ENCODE measurements at places on chromosomes 7 and 10. TPM values are rescaled to one million over a fixed set of nuclear protein-coding genes. Genes with fewer than 3 reads are reported as not detected.
A peak's percentile ranks its signal among the peaks of the same experiment; 100 is the strongest.

ATP6V1F gene
- 82.5 TPM for total RNA-seq

ZNF25 gene
- total RNA-seq, result 11.3 TPM

TEX36 gene
- total RNA-seq, result not detected

CRPPA gene
- 1.6 TPM for total RNA-seq

- peak; percentile 50 for DNase-seq
Observed at GRCh38 chr7:98745722-98746318, 124.0 kb downstream of the TMEM130 start.

DNA sequence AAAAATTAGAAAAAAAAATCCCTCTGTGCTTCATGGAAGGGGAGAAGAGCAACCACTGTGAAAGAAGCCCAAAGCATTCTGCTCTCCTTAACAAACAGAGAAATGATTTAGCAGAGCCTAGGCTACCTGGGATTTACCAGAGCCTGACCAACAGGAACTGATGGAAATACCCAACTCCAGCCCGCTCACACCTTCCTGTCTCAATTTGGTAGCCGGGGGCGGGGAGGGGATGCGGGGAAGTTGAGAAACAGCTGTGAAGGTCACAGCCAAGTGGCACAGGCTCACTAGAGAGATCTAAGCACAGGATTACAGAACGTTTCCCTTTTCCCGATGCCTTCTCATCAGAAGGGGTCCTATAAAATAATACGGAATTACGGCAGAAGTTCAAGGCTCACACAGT lies 17.6 kb downstream of the RSU1 start:
- DNase-seq, result no peak

DNA sequence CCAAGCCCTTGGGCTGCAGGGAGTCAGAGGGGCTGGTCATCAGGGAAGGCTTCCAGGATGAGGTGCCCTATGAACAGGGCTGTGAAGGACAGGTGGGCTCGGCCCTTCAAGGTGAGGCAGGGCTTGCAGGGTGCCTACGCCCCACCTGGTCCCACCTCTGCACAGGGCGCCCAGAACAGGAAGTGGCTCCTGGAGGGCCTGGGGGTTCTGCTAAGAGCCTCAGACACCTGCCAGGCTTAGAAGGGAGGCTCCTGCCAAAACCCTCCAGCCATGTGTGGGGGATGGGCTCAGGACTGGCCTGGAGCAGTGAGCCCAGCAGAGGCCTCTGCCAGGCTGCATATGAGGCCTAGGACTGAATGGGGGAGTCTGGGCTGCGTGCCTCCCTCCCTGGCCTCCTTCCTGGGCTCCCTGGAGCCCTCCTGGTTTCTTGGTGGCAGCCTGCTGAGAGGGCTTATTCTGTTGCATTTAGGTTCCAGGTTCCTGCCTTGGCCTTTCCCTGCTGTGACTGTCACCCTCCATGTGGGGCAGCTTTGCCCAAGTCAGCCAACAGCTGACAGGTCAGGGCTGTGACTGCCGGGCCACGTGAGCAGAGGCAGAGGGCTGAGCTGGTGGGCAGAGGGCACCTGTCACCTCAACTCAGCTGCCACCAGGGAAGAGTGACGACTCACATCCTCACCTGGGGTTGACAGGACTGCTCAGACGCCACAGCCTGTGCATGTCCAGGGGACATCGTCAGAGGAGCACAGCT lies 45.2 kb upstream of the MSMB start:
- no peak for DNase-seq

DNA sequence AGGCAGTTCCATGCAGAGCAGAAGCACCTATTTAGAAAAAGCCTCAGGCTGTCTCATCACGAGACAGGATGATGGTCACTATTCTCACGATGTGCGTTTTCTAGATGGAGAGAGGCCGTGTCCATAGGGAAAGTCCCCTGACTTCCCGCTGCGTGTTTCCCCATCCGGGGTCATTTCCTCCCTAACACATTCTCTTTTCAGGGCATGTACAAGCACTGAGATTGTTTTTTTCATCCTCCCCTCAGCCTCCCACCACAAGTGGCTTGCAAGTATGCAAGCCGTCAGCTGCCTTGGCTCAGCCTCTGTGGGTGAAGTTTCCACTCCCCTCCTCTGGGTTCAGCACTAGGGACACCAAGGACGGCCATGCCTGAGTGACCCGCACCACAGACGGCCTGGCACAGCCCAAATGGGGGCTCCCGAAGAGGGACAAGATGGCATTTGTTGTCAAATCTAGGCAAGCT lies 2.7 kb upstream of the CALML5 start:
- DNase-seq, result peak; percentile 22

Data from fibroblast of villous mesenchyme (primary cell).